ENCODE measurements at places on chromosomes 16 and 17.
A peak's percentile ranks its signal among the peaks of the same experiment; 100 is the strongest.

DNA sequence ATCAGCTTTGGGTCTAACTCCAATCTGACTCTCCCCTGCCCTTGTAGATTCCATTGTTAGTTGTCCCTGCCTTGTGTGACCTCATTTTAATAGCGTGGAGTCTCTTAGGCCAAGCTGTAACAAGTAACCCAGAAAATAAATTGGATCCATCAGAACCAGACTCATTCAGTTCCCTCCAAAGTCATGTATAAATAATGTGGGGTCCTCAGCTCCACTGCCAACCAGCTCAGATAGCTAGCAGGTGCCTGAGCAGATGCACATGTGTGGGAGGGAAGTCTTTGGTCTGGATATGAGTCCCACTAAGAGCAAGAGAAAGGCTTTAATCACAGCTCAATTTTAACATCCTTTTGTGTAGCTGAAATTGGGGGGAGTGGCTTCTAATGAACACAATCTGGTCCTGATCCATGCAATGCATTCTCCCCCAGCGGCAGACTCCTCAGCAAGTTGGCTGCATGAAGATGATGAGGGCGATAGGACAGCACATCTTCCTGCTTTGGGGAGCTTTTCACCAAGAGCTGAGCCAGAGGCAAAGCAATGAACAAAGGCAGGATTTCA, 151.6 kb downstream of the ABCC12 start:
- no peak for DNase-seq

DNA sequence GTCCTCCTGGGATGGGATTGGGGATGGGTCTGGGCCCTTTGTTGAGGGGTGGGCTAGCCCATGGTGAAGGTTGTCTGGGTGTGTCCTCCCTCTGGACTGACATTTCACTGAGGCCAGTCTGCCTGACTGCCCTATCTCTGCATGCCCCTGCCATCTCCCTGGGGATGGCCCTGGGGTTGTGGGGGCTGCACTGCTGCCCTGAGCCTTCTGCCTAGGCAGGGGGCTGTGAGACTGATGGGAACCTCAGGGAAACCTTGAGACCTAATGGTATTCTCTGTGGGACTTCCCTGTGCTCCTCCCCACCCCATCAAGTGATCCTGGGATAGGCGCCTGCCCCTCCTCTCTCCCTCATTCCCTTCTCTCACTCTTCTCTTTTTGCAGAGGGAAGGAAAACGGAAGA, 19.9 kb downstream of the RAI1 start:
- no peak for DNase-seq

DNA sequence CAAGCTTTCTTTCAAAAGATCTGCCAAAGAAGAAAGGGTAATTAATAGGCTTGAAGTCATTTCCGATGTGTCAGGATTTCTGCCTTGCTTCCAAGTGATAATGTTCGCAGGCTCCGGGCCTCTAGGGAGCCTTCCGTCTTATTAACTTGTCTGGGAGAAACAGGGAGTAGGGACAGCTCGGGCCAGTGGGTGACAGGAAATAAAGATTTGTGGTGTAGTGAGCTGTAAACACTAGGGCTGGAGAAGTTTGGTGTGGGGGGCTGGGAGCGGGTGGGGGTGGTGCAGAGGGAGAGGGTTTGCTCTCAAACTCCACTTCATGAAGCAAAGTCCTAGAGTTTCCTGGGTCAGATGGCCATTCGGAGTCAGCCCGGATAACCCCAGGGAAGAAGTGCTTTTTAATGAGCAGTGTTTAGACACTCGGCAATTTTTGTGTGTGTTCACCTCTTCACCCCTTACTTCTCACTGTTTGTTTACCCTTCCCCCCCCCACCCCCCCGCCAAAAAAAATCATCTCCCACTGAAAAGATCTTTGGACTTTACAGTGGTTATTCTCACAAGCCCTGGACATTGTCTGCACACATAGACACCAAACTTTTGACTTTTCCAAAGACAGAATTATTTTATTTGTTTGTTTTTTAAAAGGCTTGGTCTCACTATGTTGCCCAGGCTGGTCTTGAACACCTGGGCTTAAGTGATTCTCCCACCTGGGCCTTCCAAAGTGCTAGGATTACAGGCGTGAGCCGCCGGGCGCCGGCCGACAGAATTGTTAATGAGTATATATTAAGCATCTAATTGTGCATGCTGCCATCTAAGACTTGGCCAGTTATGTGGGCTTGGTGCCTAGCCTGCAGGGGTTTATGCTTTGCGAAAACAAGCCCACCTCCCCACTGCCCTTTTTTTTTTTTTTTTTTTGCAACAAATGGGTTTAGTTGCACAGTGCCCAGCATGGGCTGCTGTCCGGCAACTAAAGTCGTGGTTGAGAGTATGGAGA, 196.4 kb downstream of the CCDC182 start:
- DNase-seq, result peak; percentile 35

DNA sequence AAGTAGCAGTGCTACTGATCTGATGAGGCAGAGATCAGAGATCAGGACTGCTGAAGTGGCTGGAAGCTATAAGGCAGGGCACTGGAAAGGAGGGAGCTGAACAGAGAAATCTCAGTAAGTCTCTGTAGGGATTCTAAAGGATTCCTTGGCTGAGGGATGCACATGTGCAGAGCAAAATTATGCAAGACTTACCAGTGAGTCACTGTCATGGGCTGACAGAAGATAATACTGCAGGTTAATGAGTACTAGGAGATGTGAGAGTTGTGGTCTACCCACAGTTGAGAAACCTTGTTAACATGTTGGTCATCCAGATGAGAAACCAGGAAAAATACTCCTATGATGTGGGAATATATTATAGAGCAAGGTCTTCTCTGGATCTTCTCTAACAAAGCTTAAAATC, 378.1 kb downstream of the HAPSTR1 start:
- DNase-seq, result no peak

DNA sequence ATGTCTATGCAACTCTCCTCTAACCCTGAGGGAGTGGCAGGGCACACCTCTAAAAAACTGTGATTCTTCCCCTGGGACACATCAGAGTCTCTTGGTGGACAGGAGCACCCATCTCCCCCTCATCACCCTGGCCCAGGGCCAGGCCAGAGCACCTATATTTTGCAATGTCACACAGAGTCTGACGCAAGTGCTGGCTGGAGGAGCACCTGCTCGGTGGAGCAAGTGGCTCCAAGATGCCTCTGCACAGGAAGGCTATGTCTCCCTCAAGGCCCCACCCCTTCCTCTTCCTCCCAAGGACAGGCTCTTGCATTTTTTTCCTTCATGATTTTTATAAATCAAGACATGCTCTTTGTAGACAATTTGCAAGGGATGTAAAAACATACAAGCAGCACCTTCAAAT, 13.3 kb downstream of the SNN start:
- DNase-seq, result no peak

- DNase-seq, result no peak
These were observed 4.6 kb upstream of the KCNJ12 start for GRCh38 chr17:21371511-21372081.

DNA sequence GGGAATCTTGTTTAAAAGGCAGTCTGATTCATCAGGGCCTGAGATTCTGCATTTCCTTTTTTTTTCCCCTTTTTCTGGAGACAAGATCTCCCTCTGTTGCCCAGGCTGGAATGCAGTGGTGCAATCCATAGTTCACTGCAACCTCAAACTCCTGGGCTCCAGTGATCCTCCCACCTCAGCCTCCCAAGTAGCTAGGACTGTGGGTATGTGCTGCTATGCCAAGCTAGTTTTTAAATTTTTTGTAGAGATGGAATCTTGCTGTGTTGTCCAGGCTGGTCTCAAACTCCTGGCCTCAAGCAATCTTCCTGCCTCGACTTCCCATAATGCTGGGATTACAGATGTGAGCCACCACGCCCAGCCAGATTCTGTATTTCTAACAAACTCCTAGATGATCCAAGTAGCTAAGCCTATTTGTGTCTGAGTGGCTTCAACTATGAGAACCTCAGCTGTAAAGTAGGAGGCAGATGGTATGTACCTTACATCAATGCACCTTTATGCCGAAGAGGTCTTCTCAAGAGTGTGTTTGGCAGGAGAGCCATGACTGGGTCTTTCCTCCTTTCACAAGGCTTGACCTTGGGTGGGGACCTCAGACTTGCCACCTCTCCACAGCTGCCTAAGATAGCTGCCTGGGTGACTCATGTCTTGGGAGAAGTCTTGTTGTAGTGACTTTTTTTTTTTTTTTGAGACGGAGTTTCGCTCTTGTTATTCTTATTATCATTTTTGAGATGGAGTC, 10.9 kb downstream of the LDAF1 start:
- DNase-seq, result no peak

- DNase-seq, result no peak
These were observed 331 bp upstream of the ZNF287 start for GRCh38 chr17:16569358-16569712.

DNA sequence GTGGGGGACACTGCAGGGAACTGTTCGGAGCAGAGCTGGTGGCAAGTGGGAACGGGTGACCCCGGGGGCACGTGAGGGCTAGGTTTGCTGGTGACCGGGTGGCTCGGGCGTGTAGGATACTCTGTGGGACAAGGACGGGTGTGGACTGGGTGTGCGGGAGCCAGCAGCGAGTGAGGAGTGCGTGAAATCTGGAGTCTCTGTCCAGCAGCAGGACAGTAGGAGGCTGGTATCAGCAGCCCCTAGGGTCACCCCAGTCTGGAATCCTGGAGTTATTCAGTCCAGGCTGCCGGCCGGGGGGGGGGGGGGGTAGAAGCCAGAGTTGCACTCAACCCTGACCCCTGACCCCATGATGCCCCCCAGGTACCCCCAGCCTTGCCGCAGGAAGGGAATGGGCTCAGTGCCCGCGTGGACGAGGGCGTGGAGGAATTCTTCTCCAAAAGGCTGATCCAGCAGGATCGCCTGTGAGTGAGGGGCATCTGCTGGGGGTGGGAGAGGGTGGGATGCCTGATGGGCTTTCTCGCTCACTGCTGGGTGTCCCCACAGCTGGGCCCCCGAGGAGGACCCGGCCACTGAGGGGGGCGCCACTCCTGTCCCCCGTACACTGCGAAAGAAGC, 6.2 kb downstream of the ACD start:
- DNase-seq, result no peak

GRCh38 chr17:39197380-39198185, at the start of gene CACNB1:
CACNB1 (minus strand) TSS chr17:39197669; CDS start chr17:39197495, 174 bp downstream.
- DNase-seq, result peak; percentile 75

DNA sequence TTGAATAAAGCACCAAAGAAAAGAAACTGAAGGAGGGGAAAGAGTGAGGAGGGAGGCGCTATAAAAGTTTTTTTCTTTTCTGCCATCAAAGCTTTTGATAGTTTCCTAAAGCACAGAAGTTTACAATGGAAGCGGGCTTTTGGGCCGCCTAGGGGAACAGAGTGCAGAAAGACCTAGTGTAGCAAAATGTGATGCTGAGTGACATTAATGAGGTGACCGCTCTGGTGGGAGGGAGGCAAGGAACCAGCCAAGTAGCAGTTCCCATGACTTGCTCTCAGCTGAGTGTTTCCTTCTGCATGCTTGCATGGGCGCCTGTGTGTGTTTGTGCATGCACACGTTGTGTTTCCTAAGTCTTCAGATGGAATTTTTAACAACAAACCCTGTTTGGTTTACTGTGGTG, 15.5 kb downstream of the MSI2 start:
- DNase-seq, result no peak

DNA sequence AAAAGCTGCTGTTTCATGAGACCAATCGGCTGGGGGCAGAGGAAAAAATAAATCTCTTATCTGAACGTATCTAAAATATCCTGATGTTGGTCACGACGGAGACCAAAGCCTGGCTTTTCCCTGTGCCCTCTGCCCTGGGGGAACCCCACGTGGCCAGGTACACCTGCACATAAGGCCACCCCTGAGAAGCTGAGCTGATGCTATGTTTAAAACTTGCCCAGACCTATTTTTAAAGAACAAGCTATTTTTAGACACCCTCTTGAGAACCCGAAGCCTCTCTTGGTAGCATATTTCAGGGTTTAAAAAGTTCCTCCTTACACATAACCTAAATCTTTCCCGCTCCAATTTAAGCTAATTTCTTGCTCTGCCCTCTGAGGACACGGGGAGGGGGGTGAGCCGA, 210.4 kb downstream of the GSG1L start:
- no peak for DNase-seq

DNA sequence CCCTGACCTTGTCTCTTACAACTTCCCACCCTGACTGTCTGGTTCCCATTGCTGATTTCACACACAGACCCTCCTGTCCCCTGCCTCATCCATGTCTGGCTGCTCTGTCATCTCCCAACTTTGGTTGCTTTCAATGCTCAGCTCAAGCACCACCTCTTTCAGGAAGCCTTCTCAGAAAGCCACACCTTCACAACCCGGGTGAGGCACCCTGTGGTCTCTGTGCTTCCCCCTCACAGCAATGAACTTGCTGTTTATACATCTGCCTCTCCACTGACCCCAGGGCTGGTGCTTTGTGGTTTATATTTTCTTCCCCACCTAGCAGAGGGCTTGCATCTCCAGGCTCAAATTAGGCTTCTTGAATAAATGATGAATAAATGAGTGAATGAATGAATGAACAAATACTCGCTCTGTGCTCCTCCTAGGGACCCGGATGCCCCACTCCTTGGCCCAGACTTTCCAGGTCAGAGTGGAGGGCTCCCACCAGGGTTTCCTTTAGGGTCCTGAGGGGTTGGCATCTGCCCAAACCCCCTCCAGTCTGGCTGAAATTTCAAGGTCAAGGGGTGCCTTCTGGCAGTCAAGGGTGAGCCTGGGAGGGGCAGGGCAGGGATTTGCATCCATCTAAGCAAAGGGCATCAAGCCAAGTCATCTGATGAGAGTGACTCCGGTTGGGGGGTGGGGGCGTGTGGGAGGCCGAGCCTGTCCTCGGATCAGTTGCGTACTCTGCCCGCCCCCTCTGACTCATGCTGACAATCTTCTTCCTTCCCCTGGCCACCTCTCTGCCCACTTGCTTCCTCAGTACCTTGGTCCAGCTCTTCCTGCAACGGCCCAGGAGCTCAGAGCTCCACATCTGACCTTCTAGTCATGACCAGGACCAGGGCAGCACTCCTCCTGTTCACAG, at the start of gene ITGAX:
ITGAX (plus strand) TSS at position 783 of the 898 bp plus-strand sequence; CDS start at position 862, 79 bp downstream.
- DNase-seq, result peak; percentile 44

- no peak for DNase-seq
These were observed 181.4 kb upstream of the WSCD1 start for GRCh38 chr17:5888811-5889210.

- no peak for DNase-seq
These were observed 44.4 kb downstream of the NOS2 start for GRCh38 chr17:27755706-27756466.

DNA sequence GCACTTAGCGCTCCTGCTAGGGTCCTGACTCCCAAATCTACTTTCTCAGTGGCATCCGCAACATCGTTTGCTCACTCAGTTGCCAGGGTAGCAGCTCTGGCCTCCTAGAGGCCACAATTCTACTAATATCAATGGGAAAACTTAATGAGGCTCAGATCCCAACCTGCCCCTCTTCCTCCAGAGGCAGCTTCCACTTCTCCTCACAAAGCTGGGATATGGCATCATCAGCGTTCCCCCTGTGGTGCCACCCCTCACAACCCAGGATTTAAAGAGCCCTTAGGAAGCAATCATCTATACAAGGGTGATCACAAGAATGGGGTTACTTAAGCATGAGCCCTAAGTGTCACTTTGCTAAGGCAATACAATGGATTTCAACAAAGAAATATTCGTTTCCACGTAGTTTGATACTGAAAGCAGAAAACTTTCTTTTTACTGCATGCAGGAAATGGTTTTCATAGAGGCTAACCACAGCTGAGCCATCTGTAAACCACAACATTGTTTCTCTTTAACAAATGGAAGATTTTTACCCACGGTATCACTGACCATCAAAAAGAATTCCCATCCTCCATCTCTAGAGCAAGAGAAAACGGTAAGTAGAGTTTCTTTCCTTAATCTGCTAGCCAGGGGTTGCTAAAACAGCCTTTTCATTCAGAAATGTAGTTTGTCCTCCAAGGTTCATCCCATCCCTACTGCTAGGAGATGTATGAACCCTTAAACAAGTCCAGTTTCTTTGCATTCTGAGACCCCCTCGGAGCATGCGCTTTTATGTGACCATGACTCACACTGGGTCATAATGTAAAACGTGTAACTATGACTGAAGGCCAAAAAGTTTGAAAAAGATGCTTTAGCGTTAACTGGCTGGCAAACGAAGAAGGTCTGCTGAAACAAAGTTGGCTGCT, 68.3 kb upstream of the BCAR1 start:
- DNase-seq, result peak; percentile 90

All from fibroblast of pulmonary artery (primary cell).